ENCODE measurements at places on chromosomes 2 and 18.

DNA sequence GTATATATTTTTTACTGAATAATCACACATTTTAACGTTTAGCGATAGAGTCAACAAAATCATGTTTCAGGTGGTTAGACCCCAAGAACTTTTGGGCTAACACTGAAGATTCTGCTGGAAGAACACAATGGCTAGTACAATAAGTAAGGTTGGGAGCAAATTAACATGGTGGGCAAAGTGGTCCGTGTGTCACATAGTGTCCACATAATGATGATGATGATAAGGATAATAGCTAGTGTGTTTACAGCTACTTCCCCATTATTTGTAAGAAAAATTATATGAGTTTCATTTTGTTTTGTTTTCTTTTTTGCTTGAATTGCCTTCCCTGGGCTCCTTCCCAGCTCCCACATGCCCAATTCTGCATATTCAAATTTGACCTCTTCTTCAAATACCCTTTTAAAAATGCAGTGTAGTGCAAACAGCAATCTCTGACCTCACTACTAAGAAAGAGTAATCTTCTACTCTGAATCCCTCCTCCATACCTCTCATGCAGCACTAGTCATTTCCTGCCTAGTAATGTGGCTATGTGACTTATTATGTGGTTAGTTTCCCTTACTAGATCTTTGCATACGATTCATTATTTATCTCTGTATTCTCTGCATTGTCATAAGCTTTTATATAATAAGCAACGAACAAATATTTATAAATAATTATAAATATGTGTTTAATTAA lies 16.9 kb upstream of the VPS54 start:
- no peak for DNase-seq

GRCh38 chr2:176764921-176765320 lies 447.7 kb upstream of the HNRNPA3 start:
- DNase-seq = no peak

GRCh38 chr2:10284108-10284870 lies 18.4 kb upstream of the HPCAL1 start:
- DNase-seq = no peak

DNA sequence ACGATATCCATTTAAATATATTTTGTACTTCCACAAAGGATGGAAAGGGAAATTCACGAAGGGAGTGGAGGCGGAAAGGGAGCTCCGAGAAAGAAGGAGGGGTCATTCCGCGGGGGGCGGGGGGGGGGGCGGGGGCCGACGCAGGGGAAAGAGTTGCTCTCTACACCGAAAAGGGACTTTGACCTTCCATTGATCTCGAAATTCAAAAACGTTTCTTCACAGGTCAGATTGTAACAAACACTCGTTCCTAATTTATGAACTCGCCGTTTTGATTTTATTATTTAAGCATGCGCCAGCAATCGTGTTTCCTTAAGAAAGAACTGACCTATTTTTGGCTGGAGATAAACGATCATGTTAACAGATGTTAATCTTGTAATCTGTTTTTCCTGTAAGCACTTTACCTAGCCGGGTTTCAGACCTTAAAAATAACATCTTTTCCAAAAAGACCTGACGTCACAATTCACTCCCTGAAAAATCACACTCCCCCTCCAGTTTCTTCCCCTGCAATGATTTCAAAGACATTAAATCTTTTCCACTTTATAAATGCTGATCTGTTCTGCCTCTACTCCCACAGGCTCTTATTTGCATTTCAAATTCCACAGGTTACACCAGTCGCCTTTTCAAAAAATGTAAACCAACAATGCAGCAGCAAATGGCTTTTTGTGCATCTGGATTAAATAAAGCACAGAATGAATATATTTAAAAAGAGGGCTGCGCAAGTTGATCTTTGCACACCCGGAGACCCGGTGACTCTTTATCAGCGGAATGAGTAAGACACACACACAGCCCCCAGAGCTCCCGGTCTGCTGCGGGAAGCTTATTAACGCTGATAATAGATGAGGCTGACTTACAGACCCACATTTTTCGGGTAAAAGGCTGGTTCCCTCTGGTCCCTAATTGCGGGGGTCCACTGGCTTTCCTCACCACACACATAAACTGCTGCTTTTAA lies 1.6 kb downstream of the ZNF516 start:
- DNase-seq = no peak

- DNase-seq = no peak
Observed at GRCh38 chr18:59980188-59980637, 80.4 kb downstream of the PMAIP1 start.

DNA sequence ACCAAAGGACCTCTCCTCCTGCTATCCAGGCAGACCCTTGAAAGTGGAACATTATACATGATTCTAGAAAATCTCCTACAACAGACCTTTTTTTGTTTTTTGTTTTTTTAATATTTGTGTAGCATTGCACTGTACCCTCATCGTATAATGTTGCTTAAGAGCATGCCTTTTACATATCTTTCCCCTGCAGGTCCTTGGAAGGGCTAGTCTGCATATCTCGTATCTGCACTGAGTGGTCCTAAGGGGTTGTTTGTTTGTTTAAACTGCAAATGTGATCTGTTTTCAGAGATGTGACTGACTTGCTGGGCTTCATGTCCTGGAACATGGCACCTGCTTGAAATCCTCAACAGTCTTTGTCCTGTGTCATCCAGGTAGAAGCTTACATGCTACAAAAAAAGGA lies 204.1 kb downstream of the FAM210A start:
- no peak for DNase-seq

DNA sequence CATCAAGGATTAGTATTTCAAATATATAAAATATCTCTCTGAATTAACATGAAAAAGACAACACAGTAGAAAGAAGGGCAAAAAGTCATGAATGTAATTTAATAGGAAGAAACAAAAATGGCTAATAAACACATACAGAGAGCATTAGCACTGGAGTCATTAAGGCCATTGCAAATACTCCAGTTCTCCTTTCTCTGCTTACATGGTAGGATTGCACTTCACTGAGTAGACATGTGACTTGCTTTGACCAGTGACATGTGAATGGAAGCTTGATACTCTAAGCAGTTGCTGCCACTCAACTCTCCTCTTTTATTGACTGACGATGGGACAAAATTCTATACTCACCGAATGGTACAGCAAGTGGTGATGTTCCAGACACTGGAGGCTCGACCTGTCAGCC lies 153.9 kb upstream of the LGALSL start:
- no peak for DNase-seq

DNA sequence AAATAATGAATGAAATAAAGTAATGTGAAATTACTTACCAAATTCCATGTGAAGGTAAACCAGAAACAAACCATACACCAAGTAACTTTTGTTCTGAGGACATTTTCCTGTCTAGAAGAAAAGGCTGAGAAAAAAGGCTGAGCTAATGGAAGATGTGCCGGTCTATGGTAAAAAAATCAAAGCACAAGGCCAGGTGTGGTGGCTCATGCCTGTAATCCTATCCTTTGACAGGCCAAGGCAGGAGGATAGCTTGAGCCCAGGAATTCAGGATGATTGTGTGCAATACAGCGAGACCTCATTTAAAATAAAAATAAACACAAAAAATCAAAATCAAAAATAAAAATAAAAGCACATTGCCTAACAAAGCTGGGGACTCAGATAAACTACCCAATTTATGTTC lies 6.7 kb downstream of the ORC4 start:
- no peak for DNase-seq

DNA sequence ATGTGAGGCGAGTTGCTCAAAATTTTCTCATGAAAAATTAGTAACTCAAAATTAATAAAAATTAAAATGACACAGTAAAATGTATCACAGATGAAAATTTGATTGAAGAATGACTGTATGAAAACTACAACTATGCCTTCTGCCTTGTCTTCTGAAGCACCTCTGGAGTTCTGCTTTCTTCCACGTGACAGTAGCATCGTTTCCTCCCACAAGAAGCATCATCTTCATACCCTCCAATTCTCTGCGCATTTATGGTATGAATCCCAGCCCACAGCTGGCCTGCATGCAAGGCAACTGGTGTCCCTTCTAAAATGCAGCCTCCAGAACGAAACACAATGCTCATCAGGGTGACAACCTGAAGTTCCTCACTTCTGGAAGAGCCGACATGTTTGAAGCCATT lies 189.9 kb downstream of the MYO1B start:
- no peak for DNase-seq

GRCh38 chr18:44803019-44803650 lies 122.4 kb downstream of the SETBP1 start:
- no peak for DNase-seq

DNA sequence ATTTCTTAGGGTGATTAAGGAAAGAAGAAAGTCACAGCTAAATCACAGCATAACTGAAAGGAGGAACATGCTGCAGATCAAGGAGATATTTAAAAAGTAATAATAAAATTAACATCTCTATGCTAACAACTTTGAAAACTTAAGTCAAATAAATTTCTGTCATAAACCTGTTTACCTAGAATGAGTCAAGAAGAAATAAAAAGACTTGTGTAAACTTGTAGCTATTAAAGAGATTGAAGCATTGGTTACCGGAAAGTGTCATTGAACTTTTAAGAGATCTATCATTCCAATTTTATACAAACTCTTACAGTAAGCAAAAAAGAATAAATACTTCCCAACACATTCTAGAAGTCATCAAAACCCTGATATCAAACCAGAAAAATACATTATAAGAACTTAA lies 520.1 kb upstream of the SYT4 start:
- DNase-seq = no peak

DNA sequence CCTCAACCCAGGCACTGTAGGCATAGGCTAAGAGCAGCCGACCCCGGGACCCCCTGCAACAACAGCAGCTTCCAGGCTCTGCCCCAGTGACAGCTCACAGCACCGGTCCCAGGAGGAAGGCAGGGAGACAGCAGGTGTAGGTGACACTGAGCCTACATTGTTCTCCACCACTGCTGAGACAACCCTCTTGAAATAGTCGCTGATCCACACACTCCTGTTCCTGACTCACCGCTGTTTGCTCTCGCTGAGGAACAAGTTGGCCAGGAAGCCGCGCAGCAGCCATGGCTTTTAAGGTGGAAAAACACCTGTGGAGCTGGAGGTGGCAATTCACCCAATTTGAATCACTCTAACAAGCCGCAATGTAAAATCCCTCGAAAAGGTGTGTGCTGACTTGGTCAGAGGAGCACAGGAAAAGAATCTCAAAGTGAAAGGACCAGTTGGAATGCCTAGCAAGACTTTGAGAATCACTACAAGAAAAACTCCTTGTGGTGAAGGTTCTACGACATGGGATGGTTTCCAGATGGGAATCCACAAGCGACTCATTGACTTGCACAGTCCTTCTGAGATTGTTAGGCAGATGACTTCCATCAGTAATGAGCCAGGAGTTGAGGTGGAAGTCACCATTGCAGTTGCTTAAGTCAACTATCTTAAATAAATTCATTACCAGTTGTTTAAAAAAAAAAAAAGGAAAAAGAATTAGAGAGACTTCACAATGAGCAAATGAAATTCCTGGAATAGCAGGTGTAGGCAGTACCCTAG lies 167.5 kb downstream of the ARL4C start:
- DNase-seq = no peak

- no peak for DNase-seq
Observed at GRCh38 chr18:5380586-5380985, 85.1 kb upstream of the ZBTB14 start.

- no peak for DNase-seq
Observed at GRCh38 chr2:226916669-226917068, 80.8 kb downstream of the RHBDD1 start.

GRCh38 chr2:235508371-235509160 lies 14.7 kb downstream of the AGAP1 start:
- no peak for DNase-seq

DNA sequence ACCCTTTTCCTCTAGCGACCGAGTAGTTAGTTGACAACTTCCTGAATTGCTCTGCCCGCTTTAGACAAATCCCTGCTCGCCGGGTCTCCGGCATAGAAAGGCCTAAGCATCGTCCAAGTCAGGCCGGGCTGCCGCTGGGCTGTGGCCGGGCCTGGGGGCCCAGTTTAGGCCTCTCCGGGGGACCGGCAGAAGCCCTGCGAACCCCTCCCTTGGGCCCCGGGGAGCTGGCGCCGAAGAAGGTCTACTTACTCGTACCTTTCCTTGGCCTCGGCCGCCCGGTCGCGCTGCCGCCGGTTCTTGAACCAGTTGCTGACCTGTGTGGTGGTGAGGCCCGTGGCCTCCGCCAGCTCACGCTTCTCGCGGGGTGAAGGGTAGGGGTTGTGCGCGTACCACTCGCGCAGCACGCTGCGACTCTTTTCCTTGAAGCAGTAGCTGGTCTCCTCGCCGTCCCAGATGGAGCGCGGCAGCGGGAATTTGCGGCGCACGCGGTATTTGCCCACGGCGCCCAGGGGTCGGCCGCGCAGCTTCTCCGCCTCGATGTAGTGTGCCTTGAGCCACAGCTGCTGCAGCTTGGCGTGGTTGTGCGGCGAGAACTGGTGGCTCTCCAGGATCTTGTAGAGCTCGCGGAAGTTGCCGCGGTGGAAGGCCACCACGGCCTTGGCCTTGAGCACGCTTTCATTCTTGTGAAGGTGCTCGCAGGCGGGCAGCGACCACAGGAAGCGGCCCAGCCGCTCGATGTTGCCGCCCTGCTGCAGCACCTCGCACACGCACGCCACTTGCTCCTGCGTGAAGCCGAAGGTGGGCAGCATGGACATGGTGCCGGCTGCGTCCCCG lies 739 bp downstream of the SIX2 start:
- DNase-seq = no peak

All from stimulated activated CD4-positive, alpha-beta T cell treated with anti-CD3 and anti-CD28 coated beads, TNF-alpha, amount 100 ng/mL, for 4 hours (primary cell).